ENCODE measurements at places on chromosomes 7 and 10.

GRCh38 chr10:61065051-61065450 is 121.1 kb upstream of the RHOBTB1 start:
- no peak for DNase-seq

GRCh38 chr7:31811650-31812461 is 124.8 kb downstream of the PPP1R17 start:
- no peak for DNase-seq

DNA sequence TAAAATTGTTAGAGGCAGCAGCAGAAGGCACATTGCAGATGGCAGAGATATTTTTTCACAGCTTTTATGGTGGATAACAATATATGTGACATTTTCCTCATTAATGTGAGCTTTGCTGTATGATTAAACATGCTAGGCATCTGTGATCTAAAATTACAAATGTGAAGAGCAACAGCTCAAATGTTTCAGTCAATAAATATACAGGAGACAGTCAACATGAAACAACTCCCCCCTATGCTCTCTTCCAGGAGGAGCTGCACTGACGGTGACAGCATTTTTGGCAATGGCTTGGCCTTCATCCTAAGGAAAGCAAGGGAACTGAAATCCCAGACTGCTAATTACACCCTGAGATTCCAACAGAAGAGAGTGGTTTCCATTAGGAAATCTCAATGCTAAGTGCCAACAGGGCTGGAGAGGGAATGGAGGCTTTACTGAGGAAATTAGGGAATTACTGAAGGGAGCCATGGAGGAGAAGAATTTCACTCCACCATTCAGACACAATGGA is 51.4 kb upstream of the GRB10 start:
- no peak for DNase-seq

GRCh38 chr7:137110091-137110509 is 233.4 kb downstream of the PTN start:
- DNase-seq, result no peak

DNA sequence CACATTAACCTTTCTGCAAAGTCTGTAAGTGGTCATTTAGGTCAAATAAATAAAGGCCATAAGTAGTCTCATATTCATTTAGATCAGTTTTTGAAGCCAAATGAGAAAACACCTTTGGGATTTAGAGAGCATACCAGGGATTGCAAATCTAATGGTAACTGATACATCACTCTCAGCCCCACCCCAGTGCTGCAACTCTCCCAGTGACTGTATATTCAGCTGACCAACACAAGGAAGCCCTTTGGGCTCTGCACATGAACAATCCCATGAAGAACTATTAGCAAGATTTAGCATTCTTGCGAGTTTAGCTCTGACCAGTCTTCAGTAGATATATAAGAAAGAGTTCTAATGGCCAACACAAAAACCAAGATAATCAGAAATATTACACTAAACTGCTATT is 252.3 kb downstream of the CSTF2T start:
- DNase-seq, result no peak

GRCh38 chr10:13949844-13950542 is 363.2 kb downstream of the PRPF18 start:
- DNase-seq, result no peak
